ENCODE measurements at places on chromosomes 16 and 17. TPM values are rescaled to one million over a fixed set of nuclear protein-coding genes. Genes with fewer than 3 reads are reported as not detected.

- H3K4me1 ChIP-seq: no peaks in the 10 kb centered on the region
- H3K27me3 ChIP-seq: peaks cover 1% of the 10 kb centered on the region
These were observed 339.0 kb downstream of the TMEM114 start for GRCh38 chr16:8251298-8251697.

The DHRS7C gene
- total RNA-seq: not detected

The MRM1 gene
- 24.5 TPM for total RNA-seq

DNA sequence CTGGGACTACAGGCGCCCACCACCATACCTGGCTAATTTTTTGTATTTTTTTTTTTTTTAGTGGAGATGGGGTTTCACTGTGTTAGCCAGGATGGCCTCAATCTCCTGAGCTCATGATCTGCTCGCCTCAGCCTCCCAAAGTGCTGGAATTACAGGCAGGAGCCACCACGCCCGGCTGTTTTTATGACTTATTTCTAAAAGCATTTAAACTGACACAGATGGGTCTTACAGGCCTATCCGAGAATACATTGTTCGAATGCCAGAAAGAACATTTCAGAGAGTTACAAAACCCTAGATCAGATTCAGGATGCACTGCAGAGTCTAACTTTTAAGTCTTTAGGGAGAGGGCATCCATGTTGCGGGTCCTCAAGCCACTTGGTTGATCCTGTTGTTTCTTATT lies 234.7 kb upstream of the MAF start:
- H3K36me3 ChIP-seq: no peaks in the 10 kb centered on the region
- H3K27ac ChIP-seq: no peak overlapping the region
- DNase-seq: no peak
- H3K4me1 ChIP-seq: no peaks in the 10 kb centered on the region

The SNAI3 gene
- 5.3 TPM for total RNA-seq

- no peaks in the 10 kb centered on the region for H3K36me3 ChIP-seq
- DNase-seq: no peak
- no peak overlapping the region for H3K27ac ChIP-seq
- H3K4me3 ChIP-seq: no peak overlapping the region
These were observed 24.0 kb downstream of the CDH5 start for GRCh38 chr16:66390346-66391108.

The HASPIN gene
- 21.3 TPM for total RNA-seq

The HBA1 gene
- total RNA-seq: not detected

Data from activated CD8-positive, alpha-beta T cell treated with anti-CD3 and anti-CD28 coated beads for 36 hours (primary cell).